ENCODE measurements at places on chromosomes 12 and 14.

DNA sequence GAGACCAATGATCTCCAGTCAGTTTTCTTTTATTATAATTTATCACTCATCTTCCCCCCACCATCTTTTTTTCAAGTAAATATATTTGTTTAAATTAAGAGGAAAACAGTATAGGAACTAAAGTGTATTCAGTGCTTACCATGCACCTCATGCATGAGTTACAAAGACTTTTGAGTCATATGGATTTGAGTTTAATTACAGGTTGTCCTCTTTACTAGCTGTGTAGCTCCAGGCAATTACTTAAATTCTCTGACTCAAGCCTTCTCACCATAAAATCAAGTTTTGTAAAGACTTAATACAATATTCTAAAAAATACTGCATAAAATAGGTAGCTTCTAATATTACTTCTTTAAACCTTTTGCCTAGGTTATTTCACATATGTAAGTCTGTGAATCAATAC is 251.3 kb downstream of the SLC16A7 start:
- DNase-seq: no peak

GRCh38 chr12:78793491-78793890 is 71.1 kb upstream of the SYT1 start:
- DNase-seq: no peak

- no peak for DNase-seq
Measured at GRCh38 chr12:57902478-57902969, 38.8 kb upstream of the ATP23 start.

DNA sequence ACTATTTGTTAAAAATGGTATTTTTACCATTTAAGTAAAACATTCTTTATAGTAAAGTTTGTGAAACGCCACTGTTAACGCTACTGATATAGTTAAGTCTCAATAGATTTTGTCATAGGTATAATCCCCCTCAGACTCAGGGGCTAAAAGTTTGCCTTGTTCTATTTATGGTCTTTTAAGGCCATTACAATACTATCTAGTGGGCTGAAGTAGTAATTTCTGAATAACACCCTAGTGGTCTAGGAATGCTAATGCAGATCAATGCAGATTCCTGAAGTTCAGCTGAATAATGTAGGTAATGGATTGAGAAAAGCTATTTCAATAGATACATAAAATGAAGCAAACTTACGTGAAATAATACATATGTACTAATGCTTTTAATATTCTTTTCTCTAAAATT is 989.3 kb upstream of the NOVA1 start:
- no peak for DNase-seq

- no peak for DNase-seq
Measured at GRCh38 chr12:89427508-89428156, 75.3 kb upstream of the DUSP6 start.

- no peak for DNase-seq
Measured at GRCh38 chr12:131147894-131148293, 194.2 kb downstream of the ADGRD1 start.

DNA sequence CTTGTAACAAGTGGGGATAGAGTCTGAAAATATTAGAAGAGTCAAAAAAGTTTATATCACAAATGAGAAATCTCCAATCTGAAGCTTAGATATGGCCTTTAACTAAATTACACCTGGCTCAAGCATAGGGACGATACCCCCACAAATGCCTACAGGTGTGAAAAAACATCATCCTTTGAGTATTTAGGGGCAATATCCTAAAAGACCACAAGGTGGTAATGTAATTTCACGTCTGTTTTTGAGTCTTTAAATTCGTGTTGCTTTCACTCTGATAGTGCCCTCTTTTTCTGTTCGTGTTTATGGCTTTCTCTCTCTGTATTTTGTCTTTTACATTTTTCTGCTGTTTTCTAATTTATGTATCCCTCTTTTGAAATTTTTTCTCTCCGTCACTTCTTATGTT is 84.3 kb downstream of the ETNK1 start:
- DNase-seq: peak; percentile 15

DNA sequence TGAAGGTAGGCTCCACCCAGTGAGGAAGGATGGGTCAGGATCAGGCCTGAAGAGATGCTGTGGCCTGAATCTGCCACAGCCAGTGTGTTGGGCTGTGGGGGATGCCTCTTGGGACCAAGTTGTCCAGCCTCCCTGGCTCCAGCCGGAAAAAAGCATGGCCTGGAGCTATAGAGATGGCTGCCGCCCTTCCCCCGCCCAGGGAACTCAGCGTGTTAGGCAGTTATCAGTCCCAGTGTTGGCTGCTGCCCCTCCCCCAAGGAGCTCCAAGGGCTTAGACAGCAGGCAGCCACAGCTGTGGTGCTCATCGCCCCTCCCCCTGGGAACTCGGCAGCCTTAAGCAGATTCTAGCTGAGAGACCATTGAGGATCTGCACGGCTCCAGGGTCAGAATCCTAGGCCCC is 158.0 kb downstream of the CAPZA3 start:
- no peak for DNase-seq

DNA sequence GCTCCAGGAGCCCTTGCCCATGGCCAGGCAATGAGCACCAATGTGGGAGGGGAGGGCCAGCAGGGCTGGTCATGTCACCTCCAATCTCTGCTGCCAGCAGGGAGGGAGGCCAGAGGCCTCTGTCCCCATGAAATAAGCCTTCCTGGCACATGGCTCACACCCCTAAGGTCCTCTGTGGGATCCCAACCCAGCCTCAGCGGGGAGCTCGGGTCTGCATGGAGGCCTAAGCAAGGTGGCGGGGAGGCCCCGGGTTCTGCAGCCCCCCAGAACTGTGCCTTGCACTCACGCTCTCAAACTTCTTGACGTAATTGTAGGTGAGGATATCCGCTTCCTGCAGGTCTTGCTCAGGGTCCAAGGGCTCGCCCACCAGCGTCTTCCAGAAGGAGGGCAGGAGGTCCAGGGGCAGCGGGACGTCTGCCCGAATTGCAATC is 41.7 kb downstream of the TRAFD1 start:
- no peak for DNase-seq

- DNase-seq: no peak
Measured at GRCh38 chr14:93458234-93458633, 27.5 kb downstream of the UNC79 start.

GRCh38 chr12:47504775-47505446 is 200.9 kb downstream of the RPAP3 start:
- DNase-seq: no peak

- DNase-seq: no peak
Measured at GRCh38 chr12:84507956-84508850, 404.4 kb downstream of the SLC6A15 start.

DNA sequence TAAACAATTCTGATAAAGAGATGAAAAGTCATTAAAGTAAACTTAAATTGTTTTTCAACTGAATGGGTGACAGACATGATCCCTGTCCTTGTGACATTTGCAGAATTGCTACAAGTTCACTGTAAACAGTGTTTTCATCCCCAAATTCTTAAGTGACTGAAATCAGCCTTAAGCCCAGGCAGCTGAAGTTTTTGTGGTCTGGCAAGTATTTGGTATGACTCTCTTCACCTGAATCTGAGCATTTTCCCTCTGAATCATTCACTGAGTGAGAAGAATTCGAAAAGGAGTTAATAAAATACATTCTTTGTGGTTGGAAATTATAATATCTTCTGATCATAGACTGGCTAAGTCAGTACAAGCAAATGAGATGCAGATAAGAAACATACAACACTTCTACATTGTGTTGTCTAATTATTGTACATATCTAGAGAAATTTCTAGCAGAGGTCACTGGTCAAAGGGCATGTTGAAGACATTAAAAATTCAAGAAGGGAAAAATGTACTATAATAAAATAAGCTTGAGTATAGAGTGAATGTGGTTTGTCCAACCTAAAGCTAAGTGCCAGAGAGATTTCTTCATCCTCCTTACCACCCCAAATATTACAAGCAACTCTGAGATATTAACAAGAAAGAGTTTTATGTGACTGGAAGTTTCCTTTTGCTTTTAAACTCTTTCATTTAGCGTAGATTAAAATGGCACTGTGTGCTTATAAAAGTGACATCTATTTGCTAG is 177.8 kb upstream of the DIO2 start:
- DNase-seq: no peak

DNA sequence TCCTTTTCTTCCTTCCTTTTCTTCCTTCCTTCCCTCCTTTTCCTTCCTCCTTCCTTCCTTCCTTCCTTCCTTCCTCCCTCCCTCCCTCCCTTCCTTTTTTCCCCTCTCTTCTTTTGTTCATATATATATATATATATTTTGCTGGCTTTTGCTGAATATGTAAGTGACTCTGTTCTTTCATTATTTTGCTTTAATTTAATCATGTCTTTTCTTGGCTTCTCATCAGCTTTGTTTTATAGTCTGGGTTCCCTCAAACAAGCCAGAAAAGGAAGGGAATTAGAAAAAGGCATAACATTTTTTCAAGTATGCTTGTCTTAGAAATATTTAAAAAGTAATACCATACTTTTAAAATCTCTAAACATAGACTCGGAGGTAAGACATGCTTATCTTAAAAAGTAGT is 219.9 kb upstream of the ATXN7L3B start:
- DNase-seq: no peak

DNA sequence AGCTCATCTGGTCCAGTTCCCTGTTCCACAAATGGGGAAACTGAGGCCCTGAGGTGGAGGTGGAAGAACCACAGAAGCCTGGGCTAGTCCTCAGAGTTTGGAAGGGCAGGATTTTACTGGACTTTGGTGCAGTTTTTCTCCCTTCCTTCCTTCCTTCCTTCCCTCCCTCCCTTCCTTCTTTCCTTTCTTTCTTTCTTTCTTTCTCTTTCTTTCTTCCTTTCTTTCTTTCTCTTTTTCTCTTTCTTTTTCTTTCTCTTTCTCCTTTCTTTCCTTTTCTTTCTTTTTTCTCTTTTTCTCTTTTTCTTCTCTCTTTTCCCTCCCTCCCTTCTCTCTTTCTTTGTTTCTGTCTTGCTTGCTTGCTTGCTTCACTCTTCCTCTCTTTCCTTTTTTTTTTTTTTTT is 95.7 kb upstream of the TBX3 start:
- DNase-seq: no peak

DNA sequence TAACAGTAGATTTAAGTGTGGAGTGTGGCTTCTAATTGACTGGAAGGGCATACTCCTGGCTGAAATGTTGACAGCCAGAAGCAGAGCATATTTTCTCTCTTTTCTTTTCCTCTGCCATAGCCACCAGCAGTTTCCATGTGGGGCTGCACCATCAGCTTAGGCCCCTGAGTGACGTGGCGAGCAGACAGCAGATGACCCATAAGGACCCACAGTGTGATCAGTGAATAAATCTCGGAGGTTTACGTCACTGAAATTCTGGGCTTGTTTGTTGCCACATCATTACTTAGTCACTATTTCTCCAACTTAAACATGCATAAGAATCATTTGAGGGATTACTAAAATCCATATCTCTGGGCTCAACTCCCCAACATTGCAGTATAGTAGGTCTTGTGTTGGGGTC is 549.7 kb upstream of the TMEM132C start:
- no peak for DNase-seq

DNA sequence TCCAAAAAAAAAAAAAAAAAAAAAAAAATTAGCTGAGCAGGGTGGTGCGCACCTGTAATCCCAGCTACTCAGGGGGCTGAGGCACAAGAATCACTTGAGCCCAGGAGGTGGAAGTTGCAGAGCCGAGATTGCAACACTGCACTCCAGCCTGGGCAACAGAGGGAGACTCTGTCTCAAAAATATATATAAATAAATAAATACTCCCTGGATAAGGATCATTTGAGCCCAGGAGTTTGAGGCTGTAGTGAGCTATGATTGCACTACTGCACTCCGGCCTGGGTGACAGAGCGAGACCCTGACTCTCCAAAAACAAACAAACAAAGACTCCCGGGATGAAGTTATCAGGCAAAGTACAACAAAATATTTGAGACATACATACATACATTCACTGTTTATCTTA is 3.3 kb upstream of the NAA25 start:
- no peak for DNase-seq

- DNase-seq: no peak
Measured at GRCh38 chr12:68042212-68042699, 53.0 kb downstream of the IFNG-AS1 start.

- peak; percentile 87 for DNase-seq
Measured at GRCh38 chr12:111396726-111397445, 8.8 kb upstream of the SH2B3 start.

DNA sequence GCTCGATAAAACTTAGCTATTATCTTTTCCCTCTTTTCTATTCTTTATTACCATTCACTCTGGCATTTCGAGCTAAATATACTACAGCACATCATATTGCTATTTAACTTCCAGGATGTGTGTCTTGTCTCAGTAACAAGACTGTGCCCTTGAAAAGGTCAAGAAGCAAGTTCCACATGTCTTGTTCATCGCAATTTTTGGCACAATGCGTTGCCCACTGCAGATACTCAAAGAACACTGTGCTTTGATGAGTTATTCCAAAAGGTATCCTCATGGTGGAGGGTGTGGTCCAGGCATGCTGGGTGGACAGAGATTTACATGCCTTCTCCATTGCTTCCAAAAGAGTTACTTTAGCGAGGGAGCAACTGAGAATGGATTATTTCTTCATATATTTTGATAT is 6.6 kb downstream of the E2F7 start:
- DNase-seq: no peak

DNA sequence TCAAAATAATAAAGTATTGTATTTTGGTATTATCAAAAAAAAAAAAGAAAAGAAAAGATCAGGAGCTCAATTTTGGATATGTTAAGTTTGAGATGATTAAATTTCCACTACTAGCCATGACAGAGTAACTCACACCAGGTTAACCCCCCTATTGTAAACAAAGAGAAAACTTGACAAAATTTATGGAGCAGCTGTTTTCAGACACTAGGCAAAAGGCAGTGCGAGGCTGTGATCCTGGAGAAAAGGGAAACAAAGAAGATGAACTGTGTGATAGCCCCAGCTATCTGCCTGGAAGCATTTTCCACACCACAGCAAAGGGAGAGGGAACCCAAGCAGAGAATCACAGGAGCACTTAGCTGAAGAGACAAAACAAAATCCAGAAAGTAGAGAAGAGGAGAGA is 145.0 kb downstream of the KIF21A start:
- DNase-seq: no peak

- DNase-seq: no peak
Measured at GRCh38 chr12:38587594-38587993, 271.0 kb downstream of the ALG10B start.

- no peak for DNase-seq
Measured at GRCh38 chr14:104717137-104717536, 6.9 kb upstream of the ADSS1 start.

DNA sequence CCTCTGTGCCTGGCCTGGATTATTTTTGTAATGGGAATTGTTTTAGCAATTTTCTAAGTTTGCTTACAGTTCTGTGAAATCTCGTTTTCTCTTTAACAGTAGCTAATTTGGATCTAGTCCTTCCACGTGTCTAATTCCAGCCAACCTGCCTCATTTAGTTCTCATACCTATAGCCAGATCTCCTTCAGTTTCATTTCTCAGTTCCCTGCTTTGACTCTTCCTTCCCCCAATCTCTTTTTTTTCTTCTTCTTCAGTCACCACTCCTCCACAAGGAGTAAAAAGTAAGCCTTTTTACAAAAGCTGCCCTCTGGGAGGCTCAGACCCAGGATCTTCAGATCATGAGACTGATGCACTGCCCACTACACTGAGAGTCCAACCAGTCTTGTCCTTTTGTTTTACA is 1.4 kb downstream of the THTPA start:
- no peak for DNase-seq

DNA sequence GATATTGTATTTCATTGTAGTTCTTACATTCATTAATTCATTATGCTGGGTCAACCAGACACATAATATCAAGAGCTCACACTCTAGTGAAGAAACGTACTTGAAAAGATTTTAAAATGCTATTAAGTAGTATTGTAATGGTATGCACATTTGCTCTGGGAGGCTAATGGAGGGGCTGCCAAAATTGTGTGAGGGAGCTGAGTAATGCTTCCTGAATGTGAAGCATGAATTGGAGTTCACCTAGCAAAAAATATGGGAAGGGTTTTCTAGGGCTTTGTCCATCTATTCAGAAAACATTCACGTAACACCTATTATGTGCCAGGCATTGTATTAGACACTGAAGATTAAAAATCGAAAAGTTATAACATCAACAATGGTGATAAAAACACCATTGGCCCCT is 403.8 kb upstream of the PDE3A start:
- no peak for DNase-seq
